ENCODE measurements at places on chromosomes 12 and 14.

GRCh38 chr14:59055439-59056045 lies 132.9 kb upstream of the DAAM1 start:
- DNase-seq = peak; percentile 73

DNA sequence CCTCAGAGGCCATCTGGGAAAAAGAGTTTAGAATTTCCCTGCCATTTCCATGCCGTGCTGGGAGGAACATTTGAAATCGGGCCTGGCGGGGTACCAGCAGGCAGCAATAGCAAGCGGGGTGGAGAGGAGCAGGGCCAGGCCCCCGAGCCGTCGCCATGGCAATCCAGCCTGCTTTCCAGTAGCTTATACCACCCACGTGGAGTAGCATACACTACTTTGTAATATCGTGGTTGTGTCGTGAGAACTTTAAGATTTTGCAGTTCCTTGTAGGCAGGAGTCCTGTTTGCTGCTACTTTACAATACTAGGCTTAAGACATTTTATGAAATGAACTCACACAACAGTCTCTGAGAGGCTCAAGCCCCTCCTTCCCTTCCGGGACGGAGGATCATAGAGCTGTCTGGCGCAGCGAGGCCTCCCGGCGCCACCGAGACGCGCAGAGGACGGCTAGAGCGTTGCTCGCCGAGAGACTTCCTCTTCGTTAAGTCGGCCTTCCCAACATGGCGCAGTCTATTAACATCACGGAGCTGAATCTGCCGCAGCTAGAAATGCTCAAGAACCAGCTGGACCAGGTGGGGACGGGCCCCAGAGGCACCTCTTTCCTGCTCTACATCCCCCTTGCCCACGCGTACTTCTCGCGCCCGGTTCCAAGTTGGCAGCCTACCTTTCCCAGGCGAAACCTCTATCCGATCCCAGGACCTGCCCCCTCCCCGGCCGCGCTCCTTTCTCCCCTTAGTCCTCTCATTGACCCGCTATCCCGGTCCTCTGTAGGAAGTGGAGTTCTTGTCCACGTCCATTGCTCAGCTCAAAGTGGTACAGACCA lies at the start of gene PFDN5:
Gene PFDN5, plus strand, starts transcription at position 473 of the 821 bp plus-strand sequence. Its CDS starts 26 bp downstream, at position 499.
- peak; percentile 79 for DNase-seq

DNA sequence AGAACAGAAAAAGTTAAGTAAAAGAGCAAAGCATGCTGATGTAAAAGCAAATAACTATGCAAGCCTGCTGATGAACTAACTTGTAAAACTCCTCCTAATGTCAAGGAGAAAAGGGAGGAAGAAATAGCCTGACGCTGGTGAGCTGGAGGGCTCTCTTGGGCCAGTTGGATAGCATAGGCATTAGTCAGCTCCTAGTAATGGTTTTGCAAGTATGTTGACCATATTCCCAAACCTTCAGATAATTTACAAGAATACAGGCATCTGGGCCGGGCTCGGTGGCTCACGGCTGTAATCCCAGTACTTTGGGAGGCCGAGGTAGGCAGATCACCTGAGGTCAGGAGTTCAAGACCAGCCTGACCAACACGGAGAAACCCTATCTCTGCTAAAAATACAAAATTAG lies 871.4 kb downstream of the C12orf50 start:
- DNase-seq = no peak

GRCh38 chr12:15540005-15540404 lies 217.7 kb downstream of the PTPRO start:
- no peak for DNase-seq

GRCh38 chr14:69619012-69619411 lies 7.6 kb downstream of the SUSD6 start:
- no peak for DNase-seq

- DNase-seq = no peak
Measured at GRCh38 chr12:58548801-58549200, 371.5 kb downstream of the LRIG3 start.

- DNase-seq = no peak
Measured at GRCh38 chr12:108538616-108539195, 22.3 kb downstream of the SART3 start.

- no peak for DNase-seq
Measured at GRCh38 chr14:24456980-24457379, 14.4 kb upstream of the SDR39U1 start.

GRCh38 chr14:22836301-22837113 lies at the start of gene MMP14:
TSS of gene MMP14 (plus strand) at chr14:22836585. CDS start at chr14:22836818, 233 bp downstream.
- no peak for DNase-seq

DNA sequence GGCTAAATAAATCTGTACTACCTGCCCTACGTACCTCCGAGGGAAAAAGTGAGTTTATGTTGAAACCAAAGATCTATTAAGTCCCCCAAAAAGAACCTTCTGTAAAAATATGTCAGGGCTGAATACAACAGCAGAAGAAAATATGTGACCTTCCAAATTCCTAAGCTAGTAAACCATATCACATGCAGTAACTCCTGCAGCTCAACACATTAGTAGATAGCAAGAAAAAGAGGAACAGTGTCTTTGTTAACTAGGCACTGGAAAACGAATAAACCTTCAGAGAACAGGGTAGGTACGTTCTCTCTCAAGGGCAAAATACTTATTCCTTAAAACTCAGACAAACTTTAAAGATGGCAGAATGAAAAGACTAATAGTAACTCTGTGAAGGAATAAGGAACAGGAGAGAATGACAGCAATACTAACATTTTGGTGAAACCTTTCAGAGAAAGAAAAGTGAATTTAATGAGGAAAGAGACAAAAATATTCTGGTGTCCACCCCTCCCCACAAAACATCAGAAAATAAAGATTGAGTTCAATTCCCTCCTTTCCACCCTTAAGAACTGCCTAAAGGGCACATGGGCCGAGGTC lies 18.0 kb downstream of the CBX5 start:
- DNase-seq = no peak

DNA sequence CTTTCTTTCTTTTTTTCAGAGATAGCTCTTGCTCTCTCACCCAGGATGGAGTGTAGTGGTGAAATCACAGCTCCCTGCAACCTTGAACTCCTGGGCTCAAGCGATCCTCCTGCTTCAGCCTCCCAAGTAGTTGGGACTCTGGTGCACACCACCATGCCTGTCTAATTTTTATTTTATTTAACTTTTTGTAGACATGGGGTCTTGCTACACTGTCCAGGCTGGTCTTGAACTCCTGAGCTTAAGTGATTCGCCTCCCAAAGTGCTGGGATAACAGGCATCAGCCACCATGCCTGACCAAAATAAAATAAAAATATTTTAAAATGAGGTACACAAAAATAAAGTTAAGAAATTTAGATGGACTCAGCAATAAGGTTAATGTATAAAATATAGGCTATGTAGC lies 5.1 kb upstream of the LEMD3 start:
- no peak for DNase-seq

DNA sequence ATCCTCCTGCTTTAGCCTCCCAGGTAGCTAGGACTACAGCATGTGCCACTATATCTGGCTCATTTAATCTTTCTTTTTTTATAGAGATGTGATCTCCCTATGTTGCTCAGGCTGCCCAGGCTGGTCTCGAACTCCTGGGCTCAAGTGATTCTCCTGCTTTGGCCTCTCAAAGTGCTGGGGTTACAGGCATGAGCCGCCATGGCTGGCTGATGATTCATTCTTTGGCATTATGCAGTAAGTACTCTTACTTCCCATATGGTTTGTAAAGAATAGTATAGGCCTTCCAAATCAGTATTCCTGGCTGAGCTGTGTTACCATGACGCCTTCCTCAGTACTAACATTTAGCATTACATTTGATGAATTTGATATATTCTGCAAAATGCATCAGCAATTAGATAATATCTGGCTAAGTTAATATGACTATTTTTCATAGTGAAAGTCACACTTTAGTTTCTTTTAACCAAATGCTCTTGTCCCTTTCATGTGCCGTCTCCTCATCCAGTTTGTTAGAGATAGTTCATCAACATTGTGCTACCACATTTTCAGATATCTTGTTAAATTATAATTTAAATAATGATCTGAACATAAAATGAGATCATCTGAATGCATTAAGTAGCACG lies 3.2 kb upstream of the MIA2 start:
- no peak for DNase-seq

DNA sequence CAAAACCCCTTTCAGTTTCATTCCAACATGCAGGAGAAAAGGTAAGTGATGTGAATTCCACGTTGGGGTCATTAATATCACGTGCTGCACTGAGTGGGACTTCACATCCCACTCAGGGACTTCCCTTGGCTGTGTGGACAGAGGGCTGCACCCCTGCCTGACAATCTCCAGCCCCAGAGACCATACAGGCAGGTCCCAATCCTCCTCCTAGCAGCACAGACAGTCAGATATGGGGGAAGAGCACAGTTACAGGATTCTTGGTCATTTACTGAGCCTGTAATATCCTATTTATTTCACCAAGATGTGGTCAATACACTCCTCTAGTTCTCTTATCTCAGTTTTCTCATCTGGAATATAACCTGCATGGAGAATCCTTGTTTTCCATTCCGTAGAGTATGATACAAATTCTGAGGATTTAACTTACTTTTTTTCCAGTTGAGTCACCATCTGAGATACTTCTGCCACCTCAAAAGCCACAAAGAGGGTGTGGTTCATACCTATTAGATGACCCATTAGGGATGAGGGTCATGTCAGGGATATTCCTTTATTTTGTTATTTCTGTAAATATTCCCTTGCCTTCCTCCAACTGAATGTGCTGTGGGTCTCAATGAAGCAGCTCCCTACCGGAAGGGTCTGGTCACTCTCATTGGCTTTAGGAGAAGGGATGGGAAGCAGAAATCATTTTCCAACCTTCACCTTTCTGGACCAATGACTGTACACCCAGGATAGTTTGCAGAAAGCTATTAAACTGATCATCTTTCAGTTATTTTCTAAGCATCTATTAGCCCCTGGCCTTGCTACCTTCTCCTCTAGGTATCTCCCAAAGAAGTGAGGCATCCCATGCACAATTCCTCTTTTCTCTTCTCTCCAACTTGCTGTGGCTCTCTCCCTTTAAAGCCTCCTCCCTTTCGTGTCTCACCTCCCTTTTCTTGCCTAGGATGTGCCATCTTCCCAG lies 43.0 kb upstream of the NTF3 start:
- no peak for DNase-seq

GRCh38 chr14:96629558-96630222 lies 127.5 kb downstream of the PAPOLA start:
- DNase-seq = no peak

DNA sequence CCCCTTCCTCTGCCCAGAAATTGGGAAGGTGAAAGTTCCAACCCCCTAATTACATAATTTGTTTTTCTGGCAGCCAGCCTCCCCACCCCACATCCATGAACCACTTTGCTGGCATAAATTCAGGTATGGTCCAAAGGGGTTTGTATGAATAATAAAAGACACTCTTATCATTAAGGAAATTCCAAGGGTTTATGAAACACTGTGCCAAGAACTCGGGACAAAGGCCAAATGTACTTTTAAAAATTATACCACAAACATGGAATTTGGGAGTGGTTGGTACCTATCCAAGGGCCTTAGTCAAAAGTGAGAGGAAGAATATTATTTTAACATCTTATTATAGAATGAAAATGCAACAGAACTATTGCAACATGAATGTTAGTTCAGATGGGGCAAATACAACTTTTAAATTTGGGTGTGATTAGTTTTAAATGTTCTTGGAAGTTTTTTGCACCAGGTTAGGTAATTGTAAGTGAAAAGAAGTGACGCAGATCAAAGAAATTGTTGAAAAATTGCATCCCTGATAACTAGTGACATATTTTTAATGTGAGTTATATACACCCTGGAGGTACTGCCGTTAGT lies 217.8 kb downstream of the TMEM117 start:
- no peak for DNase-seq

DNA sequence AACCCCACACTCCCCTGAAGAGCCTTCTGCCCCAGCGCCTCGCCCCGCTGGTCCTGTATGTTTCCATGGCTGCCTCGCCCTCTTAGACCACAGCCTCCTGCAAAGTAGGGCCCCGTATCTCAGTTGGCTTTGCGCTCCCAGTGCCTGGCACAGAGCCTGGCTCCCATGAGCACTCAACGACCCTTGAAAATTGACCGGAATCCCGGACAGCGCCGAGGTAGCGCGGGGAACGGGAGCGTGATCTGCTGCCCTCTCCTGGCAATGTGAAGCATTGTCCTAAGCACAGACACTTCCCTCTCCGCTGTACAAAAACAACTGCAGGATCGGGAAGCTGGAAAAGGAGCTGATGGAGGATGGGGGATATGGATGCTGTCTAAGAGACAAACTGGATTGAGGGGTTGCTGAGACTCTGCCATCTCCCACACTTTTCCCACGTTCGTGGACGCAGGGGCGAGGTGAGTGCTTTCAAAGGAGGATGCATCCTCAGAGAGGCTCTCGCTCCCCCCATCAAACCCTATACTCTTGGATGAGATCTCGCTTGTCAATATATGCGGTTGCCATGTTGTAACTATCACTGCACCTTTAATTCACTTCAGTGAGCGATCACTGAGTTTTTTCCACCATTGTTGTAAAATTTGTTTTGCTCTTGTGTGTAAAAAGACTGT lies 10.7 kb upstream of the FKBP4 start:
- DNase-seq = peak; percentile 66

DNA sequence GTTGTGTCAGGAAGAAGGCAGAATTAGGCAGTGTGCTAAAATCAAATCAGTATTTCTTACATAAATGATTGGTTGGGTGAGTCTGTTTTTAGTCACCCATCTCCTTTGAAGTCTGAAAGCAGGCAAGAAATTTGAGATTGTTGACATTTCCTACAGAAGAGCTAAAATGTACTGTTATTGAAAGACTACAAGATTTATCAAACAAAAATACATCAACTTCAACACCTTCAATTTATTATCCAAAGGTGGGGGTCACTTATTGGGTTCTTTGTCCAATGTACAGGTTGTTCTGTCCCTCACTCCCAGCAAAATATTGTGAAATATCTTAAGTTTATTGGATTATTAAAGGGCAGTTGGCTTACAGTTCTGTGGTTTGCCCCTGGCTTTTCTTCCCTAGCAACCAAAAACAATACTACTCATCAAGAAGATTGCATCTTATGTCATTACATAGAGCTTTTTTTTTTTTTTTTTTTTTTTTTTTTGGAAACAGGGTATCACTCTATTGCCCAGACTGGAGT lies 20.6 kb upstream of the PKP2 start:
- no peak for DNase-seq

GRCh38 chr14:60510951-60511599 lies 2.1 kb downstream of the SIX6 start:
- no peak for DNase-seq

- DNase-seq = no peak
Measured at GRCh38 chr14:74615735-74616134, 3.7 kb upstream of the LTBP2 start.

GRCh38 chr14:69439521-69440270 lies 41.2 kb downstream of the SLC39A9 start:
- no peak for DNase-seq

DNA sequence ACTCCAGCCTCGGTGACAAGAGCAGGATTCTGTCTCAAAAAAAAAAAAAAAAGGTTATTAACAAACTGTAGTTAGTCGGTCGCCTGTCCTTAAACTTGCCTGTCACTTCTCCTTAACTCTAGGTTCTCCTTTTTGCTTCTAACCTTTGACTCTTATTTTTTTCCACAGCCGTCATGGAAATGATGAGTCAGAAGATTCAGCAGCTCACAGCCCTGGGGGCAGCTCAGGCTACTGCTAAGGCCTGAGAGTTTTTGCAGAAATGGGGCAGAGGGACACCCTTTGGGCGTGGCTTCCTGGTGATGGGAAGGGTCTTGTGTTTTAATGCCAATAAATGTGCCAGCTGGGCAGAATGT lies 418 bp upstream of the MYG1 start:
- DNase-seq = no peak

GRCh38 chr12:13252024-13252423 lies 55.5 kb downstream of the EMP1 start:
- DNase-seq = no peak

GRCh38 chr14:100824091-100824551 lies 1.8 kb upstream of the MEG3 start:
- no peak for DNase-seq

GRCh38 chr12:38639625-38640024 lies 265.8 kb downstream of the CPNE8 start:
- DNase-seq = no peak

All from NCI-H524 (cell line).